HFFc6 (cell line): ENCODE measurements at places on chromosomes 1 and 21.
A peak's percentile ranks its signal among the peaks of the same experiment; 100 is the strongest.

DNA sequence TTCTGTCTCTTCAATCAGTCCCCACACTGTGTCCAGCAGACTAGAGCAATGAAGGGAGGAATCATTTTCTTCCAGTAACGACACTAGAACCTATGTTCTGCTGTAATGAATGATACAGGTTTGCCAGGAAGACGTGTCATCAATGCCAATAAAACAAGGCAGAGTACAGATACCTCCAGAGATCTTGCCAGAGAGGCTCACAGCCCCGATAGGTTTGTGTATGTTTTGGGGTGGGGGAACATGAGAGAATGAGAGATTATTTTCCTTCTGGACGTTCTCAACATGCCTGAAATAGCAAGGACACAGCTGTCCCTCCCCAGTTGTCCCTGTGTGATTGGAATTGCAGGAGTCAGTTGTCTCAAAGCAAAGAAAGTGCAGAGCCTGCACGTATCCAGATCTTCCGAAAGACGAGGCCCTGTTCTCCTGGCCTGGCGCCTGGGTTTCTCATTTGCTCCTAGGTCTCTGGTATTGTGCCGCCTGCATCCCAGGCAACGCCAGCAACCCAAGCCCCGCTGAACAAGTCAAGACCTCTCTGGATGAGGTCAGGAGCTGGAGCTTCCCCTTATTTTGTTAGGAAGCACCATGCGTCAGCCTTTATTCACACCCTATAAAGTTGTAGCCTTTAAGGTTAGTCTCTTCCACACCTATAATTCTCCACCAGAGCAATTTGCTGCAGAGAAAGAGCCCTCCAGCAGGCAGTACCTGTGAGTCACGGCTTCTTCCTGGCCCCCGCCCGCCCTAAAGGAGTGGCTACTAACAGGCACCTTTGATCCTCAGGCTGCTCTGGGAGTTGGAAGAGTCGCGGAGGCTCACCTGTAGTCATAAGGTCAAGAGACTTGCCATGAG is 130.5 kb downstream of the TOMM20 start:
- peak; percentile 36 for DNase-seq

DNA sequence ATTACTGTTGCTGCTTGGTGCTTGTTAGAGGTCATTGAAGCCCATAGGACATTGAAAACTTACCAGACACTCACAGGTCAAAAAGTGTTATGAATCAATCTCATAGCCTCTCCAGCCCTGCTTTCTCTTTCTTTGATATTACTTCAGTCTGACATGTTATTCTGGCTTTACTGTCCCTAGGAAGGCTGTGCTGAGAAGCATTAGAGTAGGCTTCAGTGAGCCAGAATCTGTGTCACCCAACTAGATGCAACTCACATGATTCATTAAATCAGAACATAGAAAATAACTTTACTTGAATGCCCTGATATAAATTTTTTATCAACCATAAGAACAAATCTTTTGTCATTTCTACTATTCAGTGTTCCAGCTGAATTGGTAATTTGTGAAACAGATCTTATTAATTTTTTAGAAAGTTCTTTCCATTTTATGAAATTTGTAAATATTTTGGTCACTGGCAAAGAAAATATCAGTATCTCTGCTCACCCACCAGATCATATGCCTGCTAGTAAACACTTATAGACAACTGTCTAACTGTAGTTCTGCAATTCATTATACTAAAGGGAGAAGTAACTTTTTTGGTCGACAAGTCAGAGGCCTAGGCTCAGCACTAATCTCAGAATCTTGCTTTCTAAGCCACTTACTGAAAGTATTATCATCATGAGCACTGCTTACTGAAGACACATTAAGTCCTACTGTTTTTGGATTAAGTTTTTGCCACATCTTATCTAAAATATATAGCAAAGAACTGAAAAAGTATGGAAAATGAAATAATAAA is 48.2 kb downstream of the RPAP2 start:
- no peak for DNase-seq

DNA sequence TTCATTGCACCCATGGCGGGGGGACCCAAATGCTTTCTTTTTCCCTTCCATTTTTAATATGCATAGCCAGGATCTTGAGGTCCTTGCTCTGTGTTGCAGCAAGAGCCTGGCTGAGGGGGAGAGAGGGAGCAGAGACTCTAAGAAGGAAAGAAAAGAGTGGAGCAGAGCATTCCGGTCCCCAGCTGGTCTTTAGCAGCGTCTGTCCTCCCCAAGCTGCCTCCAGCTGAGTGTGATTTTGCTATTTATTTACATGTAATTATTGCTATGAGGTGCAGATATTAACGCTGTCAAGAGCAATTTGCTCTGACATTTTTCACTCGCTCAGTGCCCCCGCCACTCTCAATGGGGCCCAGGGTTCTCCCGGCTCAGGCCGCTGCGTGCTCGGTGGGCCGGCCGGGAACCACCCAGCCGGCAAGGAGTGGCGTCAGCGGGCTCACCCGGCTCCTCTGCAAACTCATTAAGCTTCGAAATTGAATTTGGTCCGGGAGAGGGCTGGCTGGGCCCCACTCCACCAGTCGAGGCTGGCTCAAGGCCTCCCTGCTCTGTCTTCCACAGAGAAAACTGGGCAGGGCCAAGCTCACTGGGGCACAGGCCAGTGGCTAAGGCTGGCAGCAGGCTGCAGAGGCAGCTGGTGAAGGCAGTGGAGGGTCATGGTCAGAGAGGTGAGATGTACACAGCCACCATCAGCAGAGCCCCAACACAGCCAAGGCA is 93.2 kb downstream of the PAX7 start:
- no peak for DNase-seq

- DNase-seq, result no peak
These were observed 50.1 kb downstream of the COL18A1 start for GRCh38 chr21:45454926-45455673.

- DNase-seq, result no peak
These were observed 103.5 kb downstream of the PBX1 start for GRCh38 chr1:164662462-164662861.

- DNase-seq, result no peak
These were observed 28.2 kb downstream of the LAMC2 start for GRCh38 chr1:183214021-183214970.

- no peak for DNase-seq
These were observed 59.4 kb upstream of the FMOD start for GRCh38 chr1:203410182-203410900.

GRCh38 chr1:245014247-245015029 is 140.3 kb upstream of the KIF26B start:
- DNase-seq, result no peak

DNA sequence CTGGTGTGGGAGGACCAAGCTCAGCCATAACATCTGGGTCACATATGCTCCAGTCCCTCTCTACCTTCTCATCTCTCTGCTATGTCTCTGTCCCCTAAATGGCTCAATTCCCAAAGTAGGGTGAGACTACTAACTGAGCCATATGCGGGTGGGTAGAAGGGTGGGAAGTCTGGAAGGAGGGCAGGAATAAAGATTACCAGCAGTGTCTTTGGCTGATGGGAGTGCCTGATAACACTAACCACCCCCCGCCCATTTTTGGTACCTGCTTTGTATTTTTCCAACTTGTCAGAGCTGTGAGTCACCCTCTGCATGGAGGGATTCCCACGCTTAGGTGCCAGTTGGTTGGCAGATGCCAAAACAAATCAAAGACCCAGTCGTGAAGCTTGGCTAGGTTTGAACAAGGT is 14.9 kb upstream of the SSBP3 start:
- DNase-seq, result no peak

GRCh38 chr1:23562137-23562876 is 3.0 kb upstream of the ID3 start:
- peak; percentile 98 for DNase-seq

- no peak for DNase-seq
These were observed 17.2 kb downstream of the ECHDC2 start for GRCh38 chr1:52904208-52904926.

DNA sequence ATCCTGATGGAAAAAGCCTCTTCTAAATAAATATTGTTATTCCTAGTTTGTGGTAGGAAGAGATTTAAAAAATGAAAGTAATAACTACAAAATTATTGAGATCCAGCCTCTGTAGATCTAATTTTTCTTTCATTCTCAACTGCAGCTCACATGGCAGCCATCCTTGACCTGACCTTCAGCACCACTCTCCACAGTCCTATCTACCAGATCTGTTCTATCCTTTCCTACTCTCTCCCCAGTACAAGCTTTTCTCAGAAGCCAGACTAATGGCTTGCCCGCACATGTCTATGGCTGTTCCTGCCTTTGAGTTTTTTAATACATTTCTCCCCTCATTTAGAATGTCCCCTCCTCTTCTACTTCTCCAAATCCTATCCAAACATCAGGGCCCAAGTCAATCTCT is 51.5 kb downstream of the MACO1 start:
- DNase-seq, result no peak

DNA sequence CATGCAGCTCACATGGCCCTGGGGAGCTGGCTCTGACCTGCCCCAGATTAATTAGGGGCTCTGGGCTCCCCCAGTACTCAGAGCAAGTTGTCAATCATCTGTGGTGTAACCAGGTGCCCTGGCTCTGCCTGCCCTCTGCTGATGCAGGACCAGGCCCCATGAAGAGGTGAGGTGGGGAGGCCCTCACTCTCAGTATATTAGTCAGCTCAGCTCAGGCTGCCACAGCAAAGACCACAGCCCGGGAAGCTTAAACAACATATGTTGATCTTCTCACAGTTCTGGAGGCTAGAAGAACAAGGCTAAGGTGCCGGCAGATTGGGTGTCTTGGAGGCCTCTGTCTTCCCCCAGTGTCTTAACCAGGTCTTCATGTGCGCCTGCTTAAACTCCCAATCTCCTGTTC is 66.5 kb downstream of the FCRL5 start:
- no peak for DNase-seq

GRCh38 chr1:76866566-76866965 is 714 bp upstream of the ST6GALNAC5 start:
- DNase-seq, result no peak

DNA sequence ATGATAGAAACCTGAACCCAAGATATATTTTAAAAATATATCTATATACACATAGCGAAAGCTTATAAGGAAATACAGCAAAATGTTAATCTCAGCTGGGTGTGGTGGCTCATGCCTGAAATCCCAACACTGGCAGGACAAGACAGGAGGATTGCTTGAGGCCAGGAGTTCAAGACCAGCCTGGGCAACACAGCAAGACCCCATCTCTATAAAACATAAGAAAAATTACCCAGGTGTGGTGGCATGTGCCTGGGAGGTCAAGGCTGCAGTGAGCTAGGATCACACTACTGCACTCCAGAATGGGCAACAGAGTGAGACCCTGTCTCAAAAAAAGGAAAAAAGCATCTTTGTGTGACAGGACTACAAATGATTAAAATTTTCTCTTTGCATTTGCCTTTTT is 6.0 kb upstream of the SRM start:
- no peak for DNase-seq

GRCh38 chr1:169120066-169120465 is 13.6 kb downstream of the ATP1B1 start:
- DNase-seq, result no peak

- no peak for DNase-seq
These were observed 291.5 kb downstream of the AKT3 start for GRCh38 chr1:243558576-243558975.

GRCh38 chr1:95021805-95022643 is 50.7 kb downstream of the ALG14 start:
- DNase-seq, result no peak
